Esophagus mucosa (tissue), 1 donor: ENCODE measurements at places on chromosomes 12 and 14.
A peak's percentile ranks its signal among the peaks of the same experiment; 100 is the strongest.

DNA sequence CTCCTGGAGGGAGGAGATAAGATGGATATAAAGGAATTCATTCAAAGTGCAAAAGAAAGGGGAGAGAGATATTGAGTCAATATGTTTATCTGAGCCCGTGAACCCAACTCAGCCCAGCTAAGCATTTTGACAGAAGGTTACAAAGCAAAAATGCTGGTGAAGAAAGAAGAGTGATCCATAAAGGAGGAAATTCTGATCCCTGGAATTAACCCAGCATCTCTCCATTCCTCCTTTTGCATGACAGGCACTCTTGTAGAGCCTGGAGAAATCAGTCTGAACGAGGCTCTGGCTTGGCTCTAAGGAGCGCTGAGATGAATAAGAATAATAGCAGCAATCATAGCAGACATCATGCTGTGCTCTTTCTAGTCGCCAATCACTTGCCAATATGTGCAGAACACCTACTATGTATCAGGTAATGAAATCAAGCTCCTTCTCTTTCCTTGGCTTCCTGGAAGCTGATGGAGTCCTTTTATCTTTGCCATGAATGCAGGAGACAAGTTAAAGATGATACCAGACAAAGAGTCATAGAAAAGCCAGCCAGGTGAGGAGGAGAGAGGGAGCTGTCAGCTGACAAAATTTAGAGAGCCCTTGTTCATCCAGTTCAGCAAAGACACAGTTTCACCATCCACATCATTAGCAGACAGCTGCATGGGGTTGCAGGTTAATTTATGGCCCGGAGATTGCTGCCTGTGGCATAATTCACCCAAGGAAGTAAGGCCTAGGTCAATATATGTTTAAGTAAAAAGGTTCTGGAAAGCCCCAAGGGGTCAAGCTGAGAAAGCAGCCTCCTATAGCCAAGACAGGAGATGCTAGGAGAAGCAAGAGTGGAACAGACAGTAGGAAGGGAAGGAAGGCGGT, 476.5 kb upstream of the TBX3 start:
- ATAC-seq = no peak

- no peak for ATAC-seq
These were observed 2.3 kb downstream of the JDP2 start for GRCh38 chr14:75430116-75430515.

GRCh38 chr12:25546318-25546717, 6.8 kb downstream of the LMNTD1 start:
- no peak for ATAC-seq

GRCh38 chr14:21978184-21978998, 304.8 kb upstream of the OR4E1 start:
- ATAC-seq = peak; percentile 25

- peak; percentile 72 for ATAC-seq
These were observed 6.9 kb downstream of the GNPTAB start for GRCh38 chr12:101823891-101824290.

- ATAC-seq = peak; percentile 52
These were observed 130.3 kb downstream of the NDUFA12 start for GRCh38 chr12:94872971-94873733.

DNA sequence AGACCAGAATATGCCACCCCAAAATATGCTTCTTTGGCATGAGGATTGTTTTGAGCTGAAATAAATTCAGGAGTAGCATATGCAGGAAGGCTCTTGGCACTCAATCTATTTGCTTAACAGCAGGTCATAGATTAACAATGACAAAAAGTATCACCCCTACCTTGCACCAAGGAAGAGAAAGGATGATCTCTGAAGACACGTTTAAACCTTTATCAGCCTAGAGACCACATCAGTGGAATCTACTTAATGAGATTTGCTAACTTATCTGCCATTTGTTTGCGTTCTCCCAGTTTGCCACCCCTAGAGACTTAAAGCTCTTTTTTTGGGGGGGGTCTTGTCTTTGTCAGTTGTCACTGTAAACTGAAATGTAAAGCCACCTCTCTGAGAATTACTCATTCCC, 1278.7 kb upstream of the USP15 start:
- ATAC-seq = no peak

DNA sequence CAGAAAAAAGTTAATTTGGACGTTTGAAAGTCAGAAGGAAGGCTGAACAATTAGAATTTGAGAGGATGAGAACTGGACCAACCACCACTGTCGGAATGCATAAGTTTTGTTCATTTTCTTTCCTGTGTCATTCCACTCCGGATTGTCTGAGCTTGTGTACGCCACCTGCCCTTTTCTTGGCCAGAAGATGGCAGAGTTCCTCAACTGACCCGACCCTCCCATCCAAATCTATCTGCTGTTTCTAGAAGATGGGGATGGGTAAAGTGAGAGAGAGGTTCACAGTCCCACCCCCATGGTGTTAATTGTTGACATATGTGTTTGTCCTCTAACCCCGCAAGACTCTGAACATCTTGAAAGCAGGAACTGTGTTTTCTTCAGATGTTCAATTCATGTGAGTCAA, 388.0 kb downstream of the VRK1 start:
- ATAC-seq = no peak

- no peak for ATAC-seq
These were observed 18.2 kb downstream of the MSI1 start for GRCh38 chr12:120350576-120351350.
